ENCODE measurements at places on chromosomes 3 and 15.

GRCh38 chr3:47909607-47910006 lies 106.6 kb downstream of the MAP4 start:
- DNase-seq, result no peak

GRCh38 chr3:184334470-184335158 lies 2.8 kb upstream of the FAM131A start:
- DNase-seq, result no peak

- DNase-seq, result no peak
These were observed 182.4 kb downstream of the CBLB start for GRCh38 chr3:105686278-105686897.

- no peak for DNase-seq
These were observed 1.3 kb downstream of the PSMD2 start for GRCh38 chr3:184300378-184300720.

- DNase-seq, result no peak
These were observed 171.4 kb upstream of the ALCAM start for GRCh38 chr3:105195260-105195659.

DNA sequence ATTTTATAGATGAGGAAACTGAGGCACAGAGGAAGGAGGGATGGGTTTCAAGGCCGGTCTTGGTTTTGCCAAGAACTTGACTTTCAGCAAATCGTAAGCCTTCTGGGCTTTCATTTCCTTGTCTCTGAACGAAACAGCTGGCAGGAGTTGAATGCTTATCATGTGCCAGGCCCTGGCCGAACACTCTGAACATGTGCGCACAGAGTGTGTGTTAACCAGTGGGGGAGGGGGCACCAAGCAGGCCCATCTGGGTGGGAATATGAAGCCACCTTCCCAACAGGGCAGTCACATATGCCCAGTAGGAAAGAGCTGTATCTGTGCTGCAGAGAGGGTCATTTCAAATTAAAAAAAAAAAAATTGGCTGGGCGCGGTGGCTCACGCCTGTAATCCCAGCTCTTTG lies 29.3 kb downstream of the ZNF710 start:
- no peak for DNase-seq

GRCh38 chr3:148903022-148903442 lies 37.9 kb downstream of the CPA3 start:
- DNase-seq, result no peak

DNA sequence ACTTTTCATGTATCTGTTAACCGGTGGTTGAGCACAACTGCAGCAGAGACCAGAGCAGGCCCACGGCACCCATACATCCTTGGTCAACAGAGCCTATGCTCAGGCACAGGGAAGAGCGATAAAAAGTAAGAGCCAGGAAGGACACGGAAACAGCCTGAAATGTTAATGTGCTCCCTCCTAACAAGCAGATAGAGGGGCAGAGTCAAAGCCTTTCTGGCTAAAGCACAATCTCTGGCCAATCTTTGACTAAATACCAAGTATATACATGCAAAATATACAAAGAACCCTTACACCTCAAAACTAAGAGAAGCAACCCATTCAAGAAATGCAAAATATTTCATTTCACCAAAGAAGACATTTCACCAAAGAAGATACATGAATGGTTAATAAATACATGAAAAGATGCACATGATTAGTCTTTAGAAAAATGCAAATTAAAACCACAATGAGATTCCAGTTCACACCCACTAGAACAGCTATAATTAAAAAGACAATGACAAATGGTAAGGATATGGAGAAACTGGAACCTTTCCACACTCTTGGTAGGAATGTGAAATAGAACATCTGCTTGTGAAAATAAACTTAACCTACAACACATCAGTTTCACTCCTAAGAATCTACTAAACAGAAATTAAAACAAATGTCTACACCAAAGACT lies 88.0 kb downstream of the OSBPL10 start:
- DNase-seq, result no peak

DNA sequence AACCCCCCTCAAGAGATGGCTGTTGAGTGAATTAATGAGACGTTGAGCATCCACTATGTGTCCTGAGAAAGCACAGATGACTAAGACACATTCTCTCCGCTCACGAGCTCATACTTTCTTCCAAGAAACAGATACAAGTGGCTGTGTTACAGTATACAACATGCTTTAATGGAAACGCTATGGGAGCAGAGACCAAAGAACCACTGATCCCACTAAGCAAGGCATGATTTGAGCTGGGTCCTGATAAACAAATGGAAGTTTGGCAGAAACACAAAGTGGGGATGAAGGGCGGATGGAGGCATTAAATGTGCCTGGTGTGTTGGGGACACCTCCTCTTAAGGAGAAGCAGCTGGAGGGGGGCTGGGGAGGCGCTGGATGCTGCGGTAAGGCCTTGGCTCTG lies 129.4 kb downstream of the UACA start:
- no peak for DNase-seq

DNA sequence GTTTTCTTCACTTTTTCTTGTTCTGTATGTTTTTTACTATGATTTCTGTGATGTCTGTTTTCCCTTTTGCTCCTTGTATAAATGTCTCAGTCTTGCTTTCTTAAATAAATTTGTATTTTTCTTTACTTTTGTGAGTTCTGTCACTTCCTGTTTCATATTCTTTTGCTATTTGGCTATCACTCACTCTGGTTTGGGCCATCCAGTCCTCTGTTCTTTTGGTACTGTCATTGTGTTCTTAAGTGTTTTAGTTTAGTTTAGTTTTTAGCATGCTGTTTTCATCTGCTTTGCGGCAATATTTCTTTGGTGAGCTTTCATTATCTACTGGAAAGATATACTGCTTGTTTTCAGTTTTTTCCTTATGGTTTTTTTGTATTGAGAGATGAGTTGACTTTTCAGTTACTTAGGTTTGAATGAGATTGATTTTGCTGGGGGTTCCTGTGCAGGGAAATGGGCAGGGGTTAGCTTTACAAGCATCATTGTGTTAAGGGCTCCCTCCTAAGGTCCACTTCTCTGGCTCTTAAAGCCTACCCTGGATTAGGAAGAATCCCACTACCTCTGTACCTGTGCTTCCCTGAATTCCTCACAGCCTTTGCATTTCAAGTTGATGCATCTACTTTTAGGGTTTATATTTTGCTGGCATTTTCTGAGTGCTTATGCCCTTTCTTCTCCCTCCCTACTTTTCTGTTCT lies 35.1 kb downstream of the PDCD6IP start:
- no peak for DNase-seq

DNA sequence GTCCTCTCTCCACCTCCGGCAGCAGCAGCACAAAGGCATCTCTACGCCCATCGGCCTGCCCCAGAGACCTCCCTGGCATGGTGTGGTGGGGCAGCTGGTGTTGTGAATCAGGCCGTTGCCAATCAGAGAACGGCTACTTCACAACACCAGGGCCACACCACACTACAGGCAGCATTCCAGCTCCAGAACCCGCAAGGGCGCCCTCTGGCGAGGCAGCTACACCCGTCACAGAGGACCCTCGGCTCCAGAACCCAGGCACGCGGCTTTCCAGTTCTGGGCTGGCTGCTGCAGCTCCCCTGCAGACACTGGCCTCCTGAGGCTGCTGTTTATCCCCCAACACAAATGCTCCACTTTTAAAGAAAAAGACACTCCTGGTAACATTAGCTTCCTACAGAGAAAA lies 127.5 kb upstream of the TOPAZ1 start:
- no peak for DNase-seq

GRCh38 chr3:170267793-170268192 lies 45.6 kb downstream of the PRKCI start:
- DNase-seq, result no peak

DNA sequence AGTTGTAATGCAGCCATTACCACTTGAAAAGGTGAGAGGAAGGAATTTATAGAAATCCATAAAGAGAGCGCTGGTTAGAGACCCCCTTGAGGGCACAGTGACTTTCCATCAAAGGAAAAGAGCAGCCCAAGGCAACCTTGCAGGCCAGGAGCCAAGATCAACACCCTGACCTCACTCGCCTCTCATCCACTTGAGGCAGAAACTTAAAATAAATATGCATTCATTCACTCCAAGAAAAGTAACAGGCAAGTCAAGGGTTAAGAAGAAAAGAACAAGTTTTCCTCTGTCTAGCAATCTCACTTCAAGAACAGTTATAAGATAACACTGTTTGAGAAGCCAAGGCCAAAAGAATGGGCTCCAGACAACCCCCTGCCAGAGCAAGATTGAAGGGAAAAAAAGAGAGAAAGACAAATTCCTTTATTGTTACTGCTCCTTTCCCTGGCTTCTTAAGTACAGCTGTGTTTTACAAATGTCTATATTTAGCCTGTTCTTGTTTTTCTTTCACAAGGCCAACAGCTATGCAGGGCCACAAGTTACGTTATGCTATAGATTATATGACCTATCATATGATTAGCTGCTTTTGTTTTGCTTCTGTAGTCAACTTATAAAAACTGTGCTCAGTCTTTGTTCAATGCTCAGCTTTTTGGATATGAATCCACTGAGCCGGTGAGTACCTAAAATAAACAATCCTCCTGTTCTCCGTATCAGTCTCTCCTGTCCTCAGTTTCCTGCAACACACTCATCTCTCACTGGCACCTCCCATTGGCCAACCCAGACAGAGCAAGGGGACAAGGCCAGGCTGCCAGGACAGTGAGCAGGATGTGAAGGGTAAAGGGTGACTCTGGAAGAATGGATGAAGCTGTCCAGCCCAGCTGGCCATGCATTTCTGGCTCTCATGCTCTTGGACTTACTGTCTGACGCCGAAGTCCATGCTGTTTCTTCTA lies 15.8 kb upstream of the SSUH2 start:
- no peak for DNase-seq

- no peak for DNase-seq
These were observed 125.1 kb downstream of the CLASP2 start for GRCh38 chr3:33592999-33593398.

GRCh38 chr3:176505878-176506621 lies 691.2 kb downstream of the TBL1XR1 start:
- DNase-seq, result no peak

- no peak for DNase-seq
These were observed 314.8 kb upstream of the LRRC3B start for GRCh38 chr3:26307787-26308186.

DNA sequence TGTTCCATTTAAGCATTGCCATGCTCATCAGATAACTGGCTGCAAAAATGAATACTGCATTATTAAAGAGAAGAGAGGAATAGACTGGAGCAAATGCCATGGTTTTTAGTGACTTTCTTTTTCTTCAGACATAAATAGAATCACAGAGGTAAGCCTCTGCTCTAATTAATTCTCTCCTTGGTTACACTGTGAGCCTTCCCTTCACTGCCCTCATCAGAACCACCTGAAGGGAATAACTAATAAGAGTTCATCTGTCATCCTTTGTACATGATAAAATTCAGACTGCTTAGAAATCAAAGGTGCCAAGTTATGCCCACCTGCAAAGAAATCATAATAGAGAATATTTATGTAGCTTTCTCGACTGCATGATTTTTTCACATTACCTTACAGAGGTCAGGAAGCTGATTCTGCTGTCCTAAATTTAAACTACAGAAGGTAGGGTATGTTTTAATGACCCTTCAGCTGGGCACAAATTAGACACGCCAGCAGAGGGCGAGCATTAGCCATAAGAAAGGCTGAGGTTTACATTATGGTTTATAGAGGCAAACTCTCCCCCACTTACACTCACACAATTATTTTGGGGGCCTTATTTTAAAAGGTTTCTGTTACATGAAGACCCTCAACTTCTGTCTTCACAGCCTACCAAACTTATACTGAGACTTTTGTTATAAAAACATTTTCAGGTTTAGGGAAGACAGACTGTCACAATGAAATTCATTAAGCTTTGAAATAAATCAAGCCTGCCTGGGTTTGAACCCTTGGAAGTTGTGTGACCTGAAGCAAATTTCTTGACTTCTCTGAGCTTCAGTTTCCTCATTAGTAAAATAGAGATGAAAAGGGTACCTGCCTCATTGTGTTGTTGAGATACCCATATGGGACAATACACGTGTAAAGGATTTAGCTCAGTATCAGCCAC lies 15.3 kb upstream of the UNC13C start:
- no peak for DNase-seq

DNA sequence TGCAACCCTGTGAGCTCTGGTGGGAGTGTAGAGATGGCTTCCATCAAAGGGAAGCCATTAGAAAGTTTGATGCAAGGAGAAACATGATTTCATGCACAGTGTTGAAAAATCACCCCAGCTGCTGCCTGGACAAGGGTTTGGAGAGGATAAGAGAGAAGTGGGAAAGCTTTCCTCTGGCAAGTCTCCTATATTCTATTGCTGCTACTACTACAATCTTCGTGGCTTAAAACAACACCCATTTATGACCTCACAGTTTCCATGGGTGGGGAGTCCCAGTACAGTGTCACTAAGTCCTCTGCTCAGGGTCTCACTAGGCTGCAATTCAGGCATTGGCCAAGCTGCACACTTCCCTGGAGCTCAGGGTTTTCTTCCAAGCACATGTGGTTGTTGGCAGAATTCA lies 229.3 kb downstream of the TAFA4 start:
- DNase-seq, result no peak

- DNase-seq, result peak; percentile 70
These were observed 4.8 kb downstream of the UBE2E1 start for GRCh38 chr3:23810343-23811184.
